Liver (tissue), 10 donors: ENCODE measurements at places on chromosomes 16 and 17.

DNA sequence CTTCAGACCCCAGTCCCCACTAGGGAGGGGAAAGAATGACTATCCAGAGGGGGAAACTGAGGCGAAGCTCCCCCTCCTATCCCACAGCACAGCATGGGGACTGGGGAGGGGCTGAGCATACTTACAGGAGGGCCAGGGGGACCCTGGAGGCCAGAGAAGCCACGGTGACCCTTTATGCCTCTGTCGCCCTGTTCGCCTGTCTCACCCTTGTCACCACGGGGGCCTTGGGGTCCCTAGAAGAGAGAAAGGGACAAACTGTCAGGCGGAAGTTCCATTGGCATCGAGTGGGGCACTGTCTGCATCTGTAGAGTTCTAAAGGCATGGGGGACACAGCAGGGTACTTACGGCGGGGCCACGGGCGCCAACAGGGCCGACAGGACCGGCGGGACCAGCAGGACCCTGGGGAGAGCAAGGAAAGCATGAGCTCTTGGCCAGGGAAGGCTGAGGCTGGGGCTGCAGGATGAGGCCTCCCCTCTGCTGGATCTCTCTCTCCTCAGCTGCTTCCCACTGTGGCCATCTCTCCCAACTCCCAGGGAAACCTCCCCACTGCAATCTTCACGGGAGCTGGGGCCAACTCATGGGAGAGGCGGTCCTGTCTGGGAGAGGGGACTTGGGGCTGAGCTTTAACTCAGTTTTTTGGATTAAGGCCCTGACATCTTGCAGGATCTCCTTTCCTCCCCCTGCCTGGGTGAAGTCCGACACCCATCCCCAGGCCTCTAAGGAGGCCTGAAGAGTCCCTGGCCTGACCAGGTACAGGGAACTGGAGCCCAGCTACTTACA lies 13.5 kb downstream of the COL1A1 start:
- DNase-seq, result no peak

DNA sequence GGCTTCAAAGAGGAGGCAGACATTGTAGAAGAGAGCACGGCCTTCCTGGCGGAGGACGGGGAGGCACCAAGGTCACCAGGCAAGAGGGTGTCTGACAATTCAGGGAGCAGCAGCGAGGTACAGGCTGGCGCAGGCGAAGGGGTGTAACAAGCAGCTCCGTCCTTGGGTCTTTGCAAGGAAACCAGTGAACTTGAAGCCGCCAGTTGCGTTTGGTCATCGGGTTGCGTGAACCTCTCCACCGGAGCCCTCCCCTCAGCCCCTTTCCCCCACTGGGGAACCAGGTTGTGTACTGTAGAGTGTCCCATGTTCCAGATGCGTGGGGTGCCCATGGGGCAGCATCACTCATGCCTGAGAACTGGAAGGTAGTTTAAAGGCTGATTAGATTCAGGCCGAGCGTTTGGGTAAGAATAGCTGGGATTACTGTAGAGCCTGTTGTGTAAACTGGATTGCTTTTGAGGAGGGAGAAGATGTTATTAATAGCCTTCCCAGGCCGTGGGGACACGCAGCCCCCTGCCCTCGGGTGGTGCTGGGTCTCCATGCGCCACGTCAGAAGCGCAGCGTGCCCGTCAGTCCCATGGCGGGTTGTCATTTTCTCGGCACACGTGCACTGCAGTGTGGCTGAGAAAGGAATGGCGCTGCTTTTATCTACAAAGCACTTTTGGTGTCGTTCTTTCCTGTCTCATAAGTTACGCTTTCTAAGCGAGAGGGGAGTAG lies 2.5 kb downstream of the MRPL12 start:
- DNase-seq, result no peak

- no peak for DNase-seq
Measured at GRCh38 chr17:72432881-72433280, 312.1 kb downstream of the SOX9 start.

DNA sequence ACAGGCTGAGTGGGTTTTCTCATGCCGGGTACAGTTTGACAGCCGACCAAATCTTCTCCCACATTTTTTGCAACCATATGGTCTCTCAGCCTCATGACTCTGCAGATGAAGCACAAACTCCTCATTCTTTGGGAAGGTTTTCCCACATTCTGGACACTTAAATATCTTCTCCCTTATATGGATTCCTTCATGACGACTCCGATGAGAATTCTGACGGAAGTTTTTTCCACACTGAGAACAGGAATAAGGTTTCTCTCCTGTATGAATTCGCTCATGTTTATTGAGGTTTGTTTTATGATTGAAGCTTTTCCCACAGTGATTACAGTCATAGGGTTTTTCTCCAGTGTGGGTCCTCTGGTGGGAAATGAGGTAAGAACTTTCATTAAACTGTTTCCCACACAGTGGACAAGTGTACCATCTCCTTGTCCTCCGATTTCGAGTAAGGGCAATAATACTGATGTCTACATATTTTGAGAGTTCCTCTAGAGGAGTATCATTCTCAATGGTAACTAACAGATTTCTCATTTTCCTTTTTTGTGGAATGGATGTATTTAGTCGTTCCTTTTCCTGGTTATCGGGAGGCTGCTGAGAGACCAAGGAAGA lies 10.9 kb downstream of the ZNF200 start:
- DNase-seq, result no peak

- no peak for DNase-seq
Measured at GRCh38 chr16:88677721-88678120, 8.6 kb downstream of the SNAI3 start.

DNA sequence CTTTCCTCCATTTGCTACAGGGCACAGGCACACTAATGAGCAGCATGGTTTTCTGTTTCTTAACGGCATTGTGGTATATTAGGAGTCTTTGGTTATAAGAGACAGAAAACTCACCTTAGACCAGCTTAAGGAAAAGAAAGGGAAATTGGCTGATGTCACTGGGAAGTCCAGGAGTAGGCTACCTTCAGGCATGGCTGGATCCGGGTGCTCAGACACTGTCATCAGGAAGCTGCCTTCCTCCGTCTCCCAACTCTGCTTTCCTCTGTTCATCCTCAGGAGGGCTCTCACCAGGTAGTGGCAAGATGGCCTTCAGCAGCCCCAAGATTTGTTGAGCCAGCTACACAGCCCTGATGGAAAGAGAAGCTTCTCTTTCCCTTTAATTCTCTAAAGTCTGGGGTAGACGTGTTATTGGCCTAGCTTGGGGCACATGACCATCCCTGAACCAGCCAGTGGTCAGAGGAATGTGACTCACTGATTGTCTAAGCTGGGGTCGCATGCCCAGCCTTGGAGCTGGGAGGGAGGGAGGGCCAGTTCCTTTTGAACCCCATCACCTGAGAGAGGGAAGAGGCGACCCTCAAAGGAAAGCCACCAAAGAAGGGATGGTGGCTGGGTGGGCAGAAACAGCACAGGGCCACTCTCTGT lies 117.4 kb downstream of the CLEC16A start:
- DNase-seq, result no peak

- no peak for DNase-seq
Measured at GRCh38 chr17:15381707-15382106, 40.3 kb upstream of the TEKT3 start.

GRCh38 chr16:52727849-52728248 lies 180.9 kb upstream of the TOX3 start:
- DNase-seq, result no peak

GRCh38 chr16:65120461-65120830 lies 1.4 kb downstream of the CDH11 start:
- DNase-seq, result no peak
